ENCODE measurements at places on chromosomes 16 and 17.
A peak's percentile ranks its signal among the peaks of the same experiment; 100 is the strongest.

DNA sequence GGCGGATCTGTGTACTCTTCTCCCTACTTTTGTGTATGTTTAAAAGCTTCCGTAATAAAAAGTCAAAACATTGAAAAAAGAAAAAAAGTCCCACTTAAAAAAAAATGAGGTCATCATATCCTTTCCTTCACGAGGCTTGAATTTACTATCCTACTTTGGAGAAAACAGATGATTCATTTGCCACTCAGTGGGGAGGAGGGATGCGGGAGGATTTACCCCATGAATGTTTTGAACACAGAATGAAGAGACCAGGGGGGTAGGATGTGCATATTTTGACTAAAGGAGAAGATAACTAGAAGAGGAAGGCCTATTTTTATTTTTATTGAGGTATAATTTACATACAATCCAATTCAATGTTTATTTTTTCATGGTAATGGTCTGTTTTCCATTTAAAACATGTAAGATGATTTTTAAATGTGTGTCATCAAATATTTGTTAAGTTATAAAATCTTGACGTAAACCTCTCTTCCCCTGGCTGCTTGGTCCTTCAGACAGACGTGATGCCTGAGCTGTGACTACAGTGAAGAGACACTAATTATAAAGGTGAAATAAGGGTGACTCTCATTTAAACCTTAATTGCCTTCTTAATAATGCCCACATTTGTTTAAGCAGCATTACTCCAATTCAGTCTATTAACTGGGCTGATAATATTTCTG, 135.4 kb upstream of the AXIN2 start:
- DNase-seq: no peak

DNA sequence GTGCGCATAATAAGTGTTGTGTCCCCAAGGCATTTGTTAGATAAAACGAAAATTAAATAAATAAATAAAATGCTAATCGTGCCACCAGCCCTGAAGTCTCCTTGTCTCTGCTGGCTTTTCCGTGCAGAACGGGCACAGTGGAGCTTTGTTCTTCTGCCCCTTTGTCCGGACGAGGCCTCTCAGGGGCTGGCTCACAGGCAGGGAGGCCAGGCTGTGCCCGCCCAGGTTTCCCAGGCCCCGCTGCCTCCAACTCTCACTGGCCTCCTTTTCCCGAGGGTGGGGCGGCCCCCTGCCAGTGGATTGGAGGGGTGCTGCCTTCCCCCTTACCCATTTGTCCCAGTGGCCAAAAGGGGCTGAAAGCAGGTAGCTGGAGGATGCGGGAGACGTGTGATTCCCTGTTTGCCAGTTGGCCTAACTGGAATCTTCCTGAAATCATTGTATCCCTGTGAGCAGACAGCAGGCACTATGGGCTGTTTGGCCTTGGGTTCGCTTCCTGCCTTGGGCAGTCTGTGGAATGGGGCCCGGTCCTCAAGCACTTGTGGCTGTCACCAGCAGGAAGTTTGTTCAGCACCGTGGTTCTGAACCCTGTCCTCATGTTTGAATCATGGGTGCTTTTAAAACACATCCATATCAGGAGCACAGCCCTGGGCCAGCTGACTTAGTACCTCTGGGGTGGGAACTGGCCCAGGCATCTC, 64.4 kb downstream of the KSR1 start:
- peak; percentile 72 for DNase-seq

- DNase-seq: no peak
Measured at GRCh38 chr16:83899272-83899897, 470 bp downstream of the MLYCD start.

- no peak for DNase-seq
Measured at GRCh38 chr16:66271074-66272060, 95.1 kb upstream of the CDH5 start.

DNA sequence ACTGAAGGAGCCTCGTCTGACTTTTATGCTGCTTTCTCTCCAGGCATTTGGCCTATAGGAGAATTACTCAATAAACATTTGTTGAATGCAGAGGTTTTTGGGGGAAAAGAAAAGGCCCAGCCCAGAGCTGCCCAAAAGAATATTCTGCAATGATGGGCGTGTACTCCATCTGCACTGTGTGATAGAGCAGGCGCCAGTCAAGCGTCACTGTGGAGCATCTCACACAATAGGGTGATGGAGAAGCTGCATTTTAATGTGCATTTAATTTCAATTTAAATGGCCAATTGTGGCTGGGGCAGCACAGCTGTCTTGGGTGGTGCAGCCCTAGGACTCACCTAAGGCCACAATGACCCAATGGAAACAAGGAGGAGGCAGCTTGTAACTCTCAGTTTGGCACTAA, 20.6 kb downstream of the GLYR1 start:
- DNase-seq: no peak

DNA sequence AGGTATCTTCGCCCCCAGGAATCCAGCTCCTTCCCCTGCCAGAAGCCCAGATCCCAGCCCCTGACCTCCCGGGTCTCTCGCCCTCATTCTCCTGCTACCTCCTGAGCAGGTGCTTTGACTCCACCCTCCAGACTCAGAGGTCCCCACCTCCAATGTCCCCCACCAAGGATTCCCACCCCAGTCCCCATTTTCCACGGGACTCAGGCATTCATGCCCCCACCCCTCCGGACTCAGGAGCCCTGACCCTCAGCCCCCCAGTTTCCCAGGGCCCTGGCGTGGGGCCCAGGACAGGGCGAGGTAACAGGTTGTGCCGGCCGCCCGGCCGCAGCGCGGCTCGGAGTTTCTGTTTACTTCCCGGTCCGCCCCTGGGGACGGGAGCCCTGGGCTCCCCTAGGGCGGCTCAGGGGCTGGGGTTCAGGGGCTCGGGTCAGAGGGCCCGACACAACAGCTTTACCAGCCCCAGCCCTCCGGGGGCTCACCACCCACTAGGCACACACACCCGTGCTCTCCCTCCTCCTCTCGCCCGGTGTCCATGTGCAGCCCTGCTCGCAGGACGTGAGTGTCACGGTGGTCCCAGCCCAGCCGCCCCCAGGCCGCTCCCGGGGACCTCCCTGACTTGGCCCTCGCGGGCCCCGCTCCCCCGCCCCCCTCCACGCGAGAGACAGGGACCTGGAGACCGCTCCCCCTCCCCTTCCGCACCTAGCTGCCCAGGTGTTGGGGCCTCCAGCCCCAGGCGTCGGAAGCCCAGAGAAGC, 595 bp downstream of the BICDL2 start:
- DNase-seq: no peak

- peak; percentile 16 for DNase-seq
Measured at GRCh38 chr17:80859002-80859941, 132.4 kb upstream of the CHMP6 start.

DNA sequence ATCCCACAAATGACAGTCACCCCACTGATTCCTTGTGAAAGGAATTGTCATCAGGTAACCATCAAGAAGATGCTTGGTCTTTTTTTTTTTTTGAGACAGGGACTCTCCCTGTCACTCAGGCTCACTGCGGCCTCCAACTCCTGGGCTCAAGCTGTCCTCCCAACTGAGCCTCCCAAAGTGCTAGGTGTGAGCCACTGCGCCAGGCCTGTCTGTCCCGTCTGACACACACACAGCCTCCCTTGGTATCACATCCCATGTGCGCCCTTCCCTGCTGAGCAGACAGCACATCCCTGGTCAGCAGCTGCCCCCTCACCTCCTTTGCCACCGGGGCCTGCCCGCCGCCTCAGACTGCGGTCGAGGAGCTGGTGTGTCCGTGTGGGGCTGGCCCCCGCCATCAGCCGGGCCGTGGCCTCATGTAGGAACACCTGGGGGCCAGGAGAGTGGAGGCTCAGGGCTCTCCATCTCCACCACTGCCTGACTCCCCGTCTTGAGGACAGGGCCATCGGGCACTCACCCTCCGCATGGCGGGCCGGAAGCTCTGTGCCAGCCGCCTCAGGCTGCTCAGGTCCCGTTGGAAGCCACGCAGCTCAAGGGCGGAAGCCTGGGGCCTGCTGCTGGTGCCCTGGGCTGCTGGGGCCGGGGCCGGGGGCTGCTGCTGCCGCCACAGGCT, 23.6 kb downstream of the SREBF1 start:
- no peak for DNase-seq

DNA sequence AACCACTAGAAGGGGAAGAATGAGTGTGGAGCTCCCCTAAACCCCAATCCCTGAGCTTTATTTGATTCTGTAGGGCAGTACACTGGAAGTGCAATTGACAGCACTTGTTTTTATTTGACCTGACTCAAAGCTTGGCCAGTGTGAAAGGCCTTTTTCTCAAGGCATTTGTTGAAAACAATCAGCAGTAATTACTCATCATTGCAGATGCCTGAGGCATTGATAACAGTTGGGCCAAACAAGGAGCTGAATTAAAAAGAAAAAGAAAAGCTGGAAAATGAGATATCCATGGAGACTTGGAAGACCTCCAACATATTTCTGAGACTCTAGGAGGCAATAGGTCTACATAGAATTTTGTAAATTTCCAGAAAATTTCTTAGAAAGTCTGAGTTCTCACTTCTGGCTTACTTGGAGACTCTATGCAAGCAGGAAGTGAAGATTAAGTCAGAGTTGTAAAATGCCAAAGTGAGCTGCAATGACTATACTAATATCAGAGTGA, 200.8 kb upstream of the KCNJ16 start:
- DNase-seq: no peak

DNA sequence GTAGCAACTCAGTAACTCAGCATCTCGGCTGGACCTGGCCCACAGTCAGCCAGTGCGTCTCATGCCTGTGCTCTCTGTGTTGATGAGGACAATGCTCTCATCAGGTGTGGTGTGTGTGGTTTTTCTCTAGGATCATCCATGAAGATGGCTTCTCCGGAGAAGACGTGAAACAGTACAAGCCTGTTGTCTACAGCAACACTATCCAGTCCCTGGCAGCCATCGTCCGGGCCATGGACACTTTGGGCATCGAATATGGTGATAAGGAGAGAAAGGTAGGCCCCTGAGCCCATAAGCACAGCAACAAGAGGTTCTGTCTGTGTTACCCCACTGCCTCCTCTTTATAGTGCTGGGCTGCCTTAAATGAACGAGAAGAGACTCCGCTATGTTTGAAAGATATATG, 84.5 kb downstream of the GNAO1 start:
- DNase-seq: no peak

DNA sequence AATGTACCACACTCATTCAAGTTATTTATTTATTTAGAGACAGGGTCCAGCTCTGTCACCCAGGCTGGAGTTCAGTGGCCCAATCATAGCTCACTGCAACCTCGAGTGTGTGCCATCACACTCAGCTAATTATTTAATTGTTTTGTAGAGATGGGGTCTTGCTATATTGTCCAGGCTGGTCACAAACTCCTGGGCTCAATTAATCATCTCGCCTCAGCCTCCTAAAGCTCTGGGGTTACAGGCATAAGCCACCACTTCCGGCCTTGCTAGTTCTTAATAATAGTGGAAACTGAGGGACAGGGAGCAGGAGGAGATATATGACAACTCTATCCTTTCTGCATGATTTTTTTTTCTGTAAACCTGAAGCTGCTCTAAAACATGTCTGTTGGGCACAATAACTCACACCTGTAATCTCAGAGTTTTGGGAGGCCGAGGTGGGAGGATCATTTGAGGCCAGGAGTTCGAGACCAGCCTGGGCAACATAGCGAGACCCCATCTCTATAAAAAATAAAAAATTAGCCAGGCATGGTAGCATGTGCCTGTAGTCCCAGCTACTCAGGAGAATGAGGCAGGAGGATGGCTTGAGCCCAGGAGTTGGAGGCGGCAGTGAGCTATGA, 11.7 kb upstream of the EXOC7 start:
- DNase-seq: no peak

DNA sequence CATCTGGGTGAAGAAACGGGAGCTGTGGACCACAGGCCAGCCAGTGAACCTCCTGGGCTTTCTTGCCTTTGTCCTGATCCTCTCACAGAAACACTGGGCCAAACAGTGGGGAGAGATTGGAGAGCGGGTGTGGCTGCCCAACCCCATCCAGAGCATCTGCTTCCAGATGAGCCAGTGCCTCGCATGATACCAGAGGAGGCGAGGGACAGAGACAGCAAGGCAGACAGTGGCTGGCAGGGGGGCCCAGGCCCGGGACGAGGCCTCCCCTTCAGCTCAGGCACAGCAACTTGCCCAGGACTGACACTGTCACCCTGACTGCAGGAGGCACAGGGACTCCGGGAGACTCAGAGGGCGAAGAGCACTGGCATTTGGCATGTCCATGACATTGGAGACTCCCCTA, 12.0 kb downstream of the ARHGEF15 start:
- DNase-seq: no peak

DNA sequence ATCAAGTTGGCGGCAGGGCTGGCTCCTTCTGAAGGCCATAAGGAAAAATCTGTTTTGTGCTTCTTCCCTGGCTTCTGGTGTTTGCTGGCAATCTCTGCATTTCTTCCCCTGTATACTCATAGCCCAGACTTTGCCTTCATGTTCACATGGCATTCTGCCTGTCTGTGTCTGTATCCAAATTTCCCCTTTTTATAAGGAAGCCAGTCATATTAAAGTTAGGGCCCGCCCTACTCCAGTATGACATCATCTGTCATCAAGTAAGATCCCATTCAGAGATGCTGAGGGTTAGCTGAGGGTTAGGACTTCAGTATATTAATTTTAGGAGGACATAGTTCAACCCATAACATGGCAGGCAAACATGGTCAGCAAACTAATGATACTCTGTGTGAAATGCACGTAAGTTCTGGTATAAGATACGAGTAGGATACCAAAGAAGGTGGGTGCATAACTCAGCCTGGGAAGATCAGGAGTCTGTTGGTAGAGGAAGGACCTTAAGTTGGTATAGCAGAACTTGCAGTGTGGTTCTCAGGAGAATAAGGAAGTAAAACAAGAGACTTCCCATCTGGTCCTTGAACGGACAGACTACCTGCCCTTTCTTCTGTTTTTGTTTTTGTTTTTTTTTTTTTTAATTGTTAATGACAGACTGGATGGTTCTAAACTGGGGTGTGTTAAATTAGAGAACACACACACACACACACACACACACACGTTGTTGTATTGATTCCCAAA, 13.9 kb downstream of the MAP2K6 start:
- DNase-seq: no peak

GRCh38 chr17:62658136-62658920, 30.9 kb downstream of the MRC2 start:
- DNase-seq: no peak

- no peak for DNase-seq
Measured at GRCh38 chr17:19359151-19359550, 3.4 kb downstream of the B9D1 start.

DNA sequence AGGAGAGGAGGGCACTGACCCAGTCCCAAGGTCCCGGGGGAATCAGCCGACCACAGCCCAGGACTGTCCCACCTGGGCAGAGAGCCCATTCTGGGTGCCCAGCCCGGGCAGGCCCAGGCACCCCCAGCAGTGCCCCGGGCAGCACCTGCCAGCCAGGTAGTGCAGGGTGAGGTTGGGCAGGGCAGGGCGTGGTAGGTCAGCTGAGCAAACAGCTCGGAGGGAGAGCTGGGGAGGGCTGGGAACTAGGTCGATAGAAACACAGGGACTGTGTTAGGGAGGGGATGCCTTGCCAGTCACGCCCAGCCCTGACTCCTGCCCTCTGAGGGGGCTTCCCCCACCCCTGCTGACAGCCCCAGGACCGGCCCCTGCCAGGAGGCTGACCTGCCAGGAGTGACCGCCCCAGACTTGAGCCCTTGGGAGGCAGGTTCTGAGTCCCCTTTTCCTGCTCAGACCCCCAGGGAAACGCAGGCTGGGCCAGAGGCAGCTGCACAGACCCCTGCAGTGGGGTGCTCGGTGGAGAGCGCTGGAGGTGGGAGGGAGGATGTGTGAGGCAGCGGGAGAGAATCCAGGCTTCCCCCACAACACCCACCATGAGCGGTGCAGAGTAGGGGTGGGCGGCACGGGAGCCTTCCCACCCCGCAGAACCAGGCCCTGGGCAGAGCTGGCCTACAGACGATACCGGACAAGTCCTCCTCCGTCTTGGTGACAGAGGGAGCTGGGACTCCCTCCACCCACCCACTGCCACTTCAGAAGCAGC, 4.7 kb downstream of the HS3ST6 start:
- no peak for DNase-seq

GRCh38 chr17:65664266-65664665, 102.8 kb upstream of the AXIN2 start:
- no peak for DNase-seq

All from caudate nucleus (tissue), 63 donors.